ENCODE measurements at places on chromosomes 1 and 21. TPM values are rescaled to one million over a fixed set of nuclear protein-coding genes. Genes with fewer than 3 reads are reported as not detected.

Gene NFASC
- total RNA-seq, result 1.9 TPM

Gene LCE1A
- not detected for total RNA-seq

Gene COL6A2
- 812 TPM for total RNA-seq

Gene GMEB1
- total RNA-seq, result 9.1 TPM

Gene GJA8
- not detected for total RNA-seq

Gene RHEX
- total RNA-seq, result not detected

Gene PKN2
- 56.1 TPM for total RNA-seq

Gene CELA2A
- total RNA-seq, result not detected

Gene NGF
- total RNA-seq, result 1.6 TPM

Gene LRRN2
- total RNA-seq, result under 0.01 TPM

Gene GFI1
- under 0.01 TPM for total RNA-seq

Gene OLFML3
- total RNA-seq, result 134 TPM

Gene VHLL
- 0.32 TPM for total RNA-seq

Gene USP25
- 33.7 TPM for total RNA-seq

Gene CGN
- not detected for total RNA-seq

Gene OR2T33
- total RNA-seq, result not detected

Gene PRMT6
- total RNA-seq, result 17.3 TPM

Gene SPRR2F
- total RNA-seq, result not detected

Gene EGLN1
- total RNA-seq, result 33.8 TPM

Gene F11R
- 5.6 TPM for total RNA-seq
